ENCODE measurements at places on chromosomes 2 and 18.
A peak's percentile ranks its signal among the peaks of the same experiment; 100 is the strongest.

DNA sequence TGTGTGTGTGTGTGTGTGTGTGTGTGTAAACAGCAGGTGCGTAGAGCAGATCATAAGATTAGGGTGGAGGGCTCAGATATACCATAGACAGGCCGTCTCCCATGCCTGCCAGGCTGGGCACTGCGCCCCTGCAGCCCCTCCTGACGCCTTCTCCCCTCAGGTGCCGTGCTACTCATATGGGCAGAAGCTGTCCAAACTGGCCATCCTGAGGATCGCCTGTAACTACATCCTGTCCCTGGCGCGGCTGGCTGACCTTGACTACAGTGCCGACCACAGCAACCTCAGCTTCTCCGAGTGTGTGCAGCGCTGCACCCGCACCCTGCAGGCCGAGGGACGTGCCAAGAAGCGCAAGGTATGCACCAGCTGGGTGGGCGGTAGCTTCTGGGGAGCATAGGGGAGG, 10.0 kb downstream of the ATOH8 start:
- no peak for DNase-seq

- no peak for DNase-seq
These were observed 48.7 kb upstream of the NFE2L2 start for GRCh38 chr2:177313162-177313781.

DNA sequence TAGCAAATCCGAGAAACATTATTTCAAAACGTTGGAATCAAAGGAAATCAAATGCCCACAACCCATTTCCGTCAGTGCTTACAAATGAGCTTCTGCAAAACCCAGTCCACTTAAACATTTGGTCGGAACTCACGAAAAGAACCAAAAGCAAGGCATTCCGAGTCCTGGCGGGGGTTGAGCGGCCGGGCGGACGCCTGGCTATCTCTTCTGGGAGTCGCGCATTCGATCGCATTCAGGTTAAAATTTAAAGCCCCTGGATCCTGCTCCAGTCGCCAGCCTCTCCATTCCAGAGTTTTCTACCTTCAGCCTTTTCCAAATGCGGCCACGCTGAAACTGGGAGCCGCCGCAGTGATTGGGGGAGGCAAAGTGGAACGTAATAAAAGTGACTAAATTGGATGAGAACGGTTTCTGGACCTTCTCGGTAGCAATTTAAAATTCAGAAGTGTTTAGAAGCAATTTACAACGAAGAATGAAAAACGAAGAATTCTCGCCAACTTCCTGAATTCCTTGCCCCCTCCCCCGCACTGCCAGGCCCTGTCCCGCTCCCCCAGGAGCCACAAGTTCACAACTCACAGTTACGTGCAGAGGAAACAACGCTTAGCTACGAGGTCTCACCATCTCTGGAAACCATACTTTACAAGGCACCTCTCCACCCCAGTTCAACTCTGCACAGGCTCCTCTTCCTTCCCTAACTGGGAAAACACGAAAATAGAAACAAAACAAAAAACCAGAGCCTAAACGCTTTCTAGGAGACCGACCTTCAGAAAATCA, 1.7 kb upstream of the GATA6 start:
- no peak for DNase-seq

DNA sequence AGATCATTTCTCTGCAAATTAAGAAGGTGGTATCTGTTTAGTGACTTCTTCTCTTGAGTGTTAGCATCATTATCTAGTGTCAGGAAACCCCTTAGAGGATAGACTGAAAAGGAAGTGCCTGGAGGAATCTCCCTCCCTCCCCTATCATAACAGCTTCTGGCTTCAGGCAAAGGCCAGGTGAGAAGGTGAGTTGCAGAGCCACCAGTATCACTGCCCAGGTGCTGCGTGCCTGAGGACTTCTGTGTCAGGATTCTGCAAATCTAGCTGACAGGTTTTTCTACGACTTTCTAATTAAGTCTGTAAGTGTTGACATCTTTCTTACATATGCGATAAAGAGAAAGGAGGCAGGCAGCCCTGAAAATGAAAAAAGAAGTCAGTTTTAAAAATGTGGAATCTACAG, 111.9 kb downstream of the CCDC85A start:
- no peak for DNase-seq

GRCh38 chr2:180184506-180184905, 177.4 kb upstream of the CWC22 start:
- DNase-seq: no peak

GRCh38 chr18:59672235-59672711, 24.9 kb downstream of the CCBE1 start:
- DNase-seq: no peak

DNA sequence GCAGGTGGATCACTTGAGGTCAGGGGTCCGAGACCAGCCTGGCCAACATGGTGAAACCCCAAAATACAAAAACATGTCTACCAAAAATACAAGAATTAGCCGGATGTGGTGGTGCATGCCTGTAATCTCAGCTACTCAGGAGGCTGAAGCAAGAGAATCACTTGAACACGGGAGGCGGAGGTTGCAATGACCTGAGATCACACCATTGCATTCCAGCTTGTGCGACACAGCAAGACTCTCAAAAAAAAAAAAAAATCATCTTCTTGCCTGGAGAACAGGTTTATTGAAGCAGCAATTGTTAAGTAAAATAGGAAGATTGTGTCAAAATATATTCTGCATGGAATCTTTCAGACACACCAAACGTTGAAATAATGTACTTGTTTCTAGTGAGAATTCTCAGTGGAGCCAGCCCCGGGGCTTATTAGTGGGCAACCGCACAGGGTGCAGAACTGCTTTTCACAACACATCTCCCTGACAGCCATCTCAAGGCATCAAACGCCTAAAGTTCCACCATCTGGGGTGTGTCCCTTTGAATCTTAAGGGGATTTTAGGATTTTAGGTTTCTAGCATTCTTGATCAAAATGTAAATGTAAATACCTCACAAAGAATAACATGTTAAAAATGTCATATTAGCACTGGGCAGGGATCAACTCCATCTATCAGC, 28.6 kb upstream of the PPP4R1 start:
- no peak for DNase-seq

DNA sequence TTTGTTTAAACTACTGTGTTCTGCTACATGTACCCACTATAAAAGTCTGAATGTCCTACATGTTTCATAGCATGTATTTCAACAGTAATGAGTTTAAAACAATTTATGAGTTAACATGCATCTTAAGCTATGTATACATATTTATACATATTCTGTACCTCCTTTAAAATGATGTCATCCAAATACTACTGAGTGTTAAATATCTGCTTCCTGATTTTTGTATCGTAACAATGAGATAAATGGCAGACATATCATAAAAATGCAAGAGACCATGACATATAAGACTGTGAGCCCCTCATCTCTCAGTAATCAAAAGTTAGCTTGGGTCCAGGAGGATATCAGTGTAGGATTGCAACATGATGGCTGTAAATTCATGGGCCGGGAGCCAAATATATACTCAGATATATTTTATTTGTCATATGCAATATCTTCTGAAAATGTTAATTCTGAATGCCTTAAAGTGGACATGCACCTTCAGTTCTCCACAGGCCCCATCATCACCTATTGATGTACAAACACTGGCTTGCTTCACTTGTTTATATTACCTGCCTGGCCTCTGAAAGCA, 3.6 kb downstream of the COL5A2 start:
- no peak for DNase-seq

- DNase-seq: no peak
These were observed 326.1 kb downstream of the RNF144A start for GRCh38 chr2:7243276-7243675.

GRCh38 chr2:172578860-172579512, 23.1 kb downstream of the PDK1 start:
- no peak for DNase-seq

DNA sequence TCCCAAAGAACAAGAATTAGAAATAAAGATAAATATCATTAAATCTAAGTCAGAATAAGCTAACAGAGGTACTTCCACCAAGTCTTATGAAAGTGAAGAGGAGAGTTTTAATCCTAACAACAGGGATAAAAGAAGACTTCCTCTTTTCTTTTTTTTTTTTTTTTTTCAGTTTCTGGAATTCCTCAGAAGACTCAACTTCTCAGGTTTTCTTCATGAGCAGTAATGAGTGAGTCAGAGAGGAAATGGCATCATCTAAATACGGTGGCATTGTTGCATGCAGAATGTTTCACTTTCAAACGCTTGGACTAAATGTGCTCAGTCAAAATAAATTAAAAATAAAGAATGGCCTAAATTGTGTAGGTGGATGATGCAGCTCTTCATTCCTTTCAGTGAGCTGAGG, 45.6 kb upstream of the ARHGAP15 start:
- no peak for DNase-seq

DNA sequence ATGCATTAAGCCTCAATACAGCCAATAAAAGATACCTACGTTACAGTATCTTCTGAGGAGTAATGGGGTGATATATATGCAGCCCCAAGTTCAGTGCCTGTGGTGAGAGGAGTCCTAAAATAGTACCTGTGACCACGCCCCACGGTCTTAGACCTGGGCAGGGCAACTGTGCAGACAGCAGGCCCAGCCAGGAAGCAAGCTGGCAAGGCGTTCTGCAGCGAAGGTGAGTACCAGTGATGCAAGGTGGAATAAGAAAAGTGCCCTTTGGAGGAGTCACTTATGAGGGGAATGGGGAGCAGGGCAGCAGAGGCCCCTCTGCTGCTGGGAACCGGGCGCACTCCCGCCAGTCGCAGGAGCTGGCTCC, 12.7 kb upstream of the MAP3K2 start:
- no peak for DNase-seq

DNA sequence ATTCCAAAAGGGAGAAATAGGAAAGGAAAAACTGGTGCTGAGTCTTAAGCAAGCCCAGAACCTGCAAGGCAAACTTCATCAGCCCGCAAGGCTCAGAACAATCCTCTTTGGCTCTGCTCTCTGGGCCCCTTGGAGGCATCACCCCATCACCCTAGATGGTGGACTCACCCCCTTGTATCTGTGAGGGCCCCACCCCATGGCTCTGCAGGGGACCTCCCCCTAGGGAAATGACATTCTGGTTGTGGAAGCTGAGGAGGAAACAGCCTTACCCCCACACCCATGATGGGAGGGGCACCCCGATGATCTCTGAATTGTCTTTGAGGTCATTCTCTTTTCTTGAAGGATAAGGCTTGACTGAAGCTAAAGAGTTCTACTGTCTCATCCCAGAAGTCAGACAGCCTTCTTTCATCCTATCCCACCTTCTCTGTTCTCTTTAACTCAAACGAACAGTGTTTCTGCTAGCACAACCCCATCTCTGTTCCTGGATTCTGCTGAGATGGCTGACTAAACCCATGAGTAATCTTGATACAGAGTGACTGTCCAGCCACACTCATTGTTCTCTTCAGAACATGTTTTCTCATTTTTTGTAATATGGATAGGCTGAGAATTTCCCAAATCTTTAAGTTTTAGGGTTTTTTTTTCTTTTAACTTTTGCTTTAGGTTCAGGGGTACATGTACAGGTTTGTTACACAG, 492.1 kb upstream of the MYT1L start:
- no peak for DNase-seq

GRCh38 chr2:88765154-88765888, 73.8 kb downstream of the RPIA start:
- DNase-seq: peak; percentile 47

DNA sequence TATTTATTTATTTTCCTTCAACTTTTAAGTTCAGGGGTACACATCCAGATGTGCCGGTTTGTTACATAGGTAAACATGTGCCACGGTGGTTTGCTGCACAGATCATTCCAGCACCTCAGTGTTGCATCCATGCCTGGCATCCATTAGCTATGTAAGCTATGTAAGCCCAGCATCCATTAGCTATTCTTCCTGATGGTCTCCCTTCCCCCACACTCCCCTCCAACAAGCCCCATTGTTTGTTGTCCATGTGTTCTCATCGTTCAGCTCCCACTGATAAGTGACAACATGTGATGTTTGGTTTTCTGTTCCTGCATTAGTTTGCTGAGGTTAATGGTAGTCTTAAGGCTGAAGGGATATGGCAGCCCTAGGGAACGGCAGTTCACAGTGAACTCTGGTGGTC, 203.4 kb downstream of the CTNNA2 start:
- no peak for DNase-seq

- DNase-seq: no peak
These were observed 30.8 kb upstream of the TMEM214 start for GRCh38 chr2:27001950-27002349.

- no peak for DNase-seq
These were observed 53.9 kb upstream of the SETBP1 start for GRCh38 chr18:44626807-44627206.

GRCh38 chr18:76855594-76855993, 33.2 kb downstream of the ZNF236 start:
- no peak for DNase-seq

DNA sequence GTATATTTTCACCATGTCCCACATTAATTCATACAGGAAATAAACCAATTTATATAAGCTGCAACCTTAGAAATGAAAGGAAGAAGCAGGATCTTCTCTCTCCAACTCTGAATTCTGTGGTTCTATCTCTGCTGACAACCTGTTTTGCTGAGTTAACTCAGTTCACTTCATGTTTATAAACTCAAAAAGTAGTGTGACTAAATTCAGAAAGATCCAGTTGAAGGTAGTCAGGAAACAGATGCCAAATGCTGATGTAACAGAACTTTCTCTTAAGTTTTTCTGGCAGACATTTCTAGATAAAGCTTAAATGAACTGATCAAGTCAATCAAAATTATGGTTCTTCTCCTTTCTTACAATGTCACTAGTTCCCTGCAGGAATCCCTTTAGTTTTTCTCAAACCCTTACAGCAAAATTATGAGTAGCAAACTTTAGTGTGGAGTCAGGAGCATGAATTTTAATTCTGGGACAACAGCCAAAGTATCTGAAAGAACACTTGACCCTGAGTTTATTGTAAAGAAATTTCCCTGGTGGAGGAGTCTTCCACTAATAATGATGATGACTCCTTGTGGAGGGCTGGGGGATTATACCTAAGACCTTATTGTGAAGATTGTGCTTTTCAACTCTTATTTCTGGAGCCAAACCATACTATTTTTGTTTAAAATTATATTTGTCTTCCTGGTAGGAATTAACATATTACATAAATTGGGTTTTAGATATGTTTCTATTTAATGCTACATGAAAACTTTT, 216.9 kb downstream of the MYO3B start:
- DNase-seq: no peak

GRCh38 chr2:148202237-148202636, 181.3 kb downstream of the MBD5 start:
- no peak for DNase-seq

- DNase-seq: no peak
These were observed 120.1 kb downstream of the LRP1B start for GRCh38 chr2:142010477-142011270.

DNA sequence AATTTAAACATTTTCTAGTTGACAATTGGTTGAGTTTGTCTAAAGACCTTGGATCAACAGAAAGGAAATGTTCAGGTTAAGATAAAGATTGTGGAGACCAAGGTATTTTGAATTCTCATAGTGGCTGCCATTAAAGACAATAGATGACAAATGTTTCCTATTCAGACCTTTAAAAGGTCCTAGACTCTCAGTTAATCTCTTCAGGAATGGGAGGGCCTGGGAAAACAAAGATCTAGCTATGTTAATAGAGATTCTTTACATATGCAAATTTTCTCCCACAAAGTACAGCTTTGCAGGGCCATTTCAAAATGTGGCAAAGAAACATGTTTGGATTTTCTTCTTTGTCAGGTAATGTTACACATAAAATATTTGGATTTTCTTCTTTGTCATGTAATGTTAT, 403.9 kb downstream of the SPAG16 start:
- DNase-seq: no peak

- DNase-seq: no peak
These were observed 27.6 kb upstream of the ASAP2 start for GRCh38 chr2:9178904-9179571.

- DNase-seq: no peak
These were observed 93.4 kb downstream of the TWIST2 start for GRCh38 chr2:238941262-238941792.

- DNase-seq: no peak
These were observed 131.2 kb upstream of the SEC11C start for GRCh38 chr18:59008302-59008974.

GRCh38 chr2:2472881-2473280, 141.8 kb upstream of the MYT1L start:
- DNase-seq: no peak
